NCI-H345 (cell line): ENCODE measurements at places on chromosomes 5 and 9.

- DNase-seq: no peak
Observed at GRCh38 chr5:57402761-57403160, 79.8 kb downstream of the ACTBL2 start.

- no peak for DNase-seq
Observed at GRCh38 chr5:132850066-132850465, 16.2 kb downstream of the GDF9 start.

- DNase-seq: no peak
Observed at GRCh38 chr9:15032860-15033259, 122.6 kb upstream of the FREM1 start.

GRCh38 chr5:94983861-94984535, 300.9 kb downstream of the MCTP1 start:
- DNase-seq: no peak

DNA sequence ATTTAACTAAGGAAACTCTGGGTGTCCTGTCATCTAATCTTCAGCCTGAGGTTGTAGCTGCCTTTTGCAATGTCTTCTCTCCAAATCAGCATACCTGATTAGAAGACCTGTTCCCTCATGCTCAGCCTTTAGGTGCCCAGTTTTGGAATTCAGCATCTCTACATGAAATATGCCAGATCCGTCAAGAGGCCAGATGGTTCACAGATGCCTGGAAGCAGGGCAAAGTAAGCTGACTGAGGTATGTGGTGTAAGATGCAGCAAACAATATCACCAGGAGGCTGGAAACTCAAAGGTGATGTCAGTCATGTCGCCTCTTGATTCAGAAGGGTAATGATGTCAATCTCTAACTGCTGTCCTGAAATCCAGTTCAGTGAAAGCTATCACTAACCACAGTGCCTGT, 324.4 kb downstream of the PRELID2 start:
- no peak for DNase-seq

DNA sequence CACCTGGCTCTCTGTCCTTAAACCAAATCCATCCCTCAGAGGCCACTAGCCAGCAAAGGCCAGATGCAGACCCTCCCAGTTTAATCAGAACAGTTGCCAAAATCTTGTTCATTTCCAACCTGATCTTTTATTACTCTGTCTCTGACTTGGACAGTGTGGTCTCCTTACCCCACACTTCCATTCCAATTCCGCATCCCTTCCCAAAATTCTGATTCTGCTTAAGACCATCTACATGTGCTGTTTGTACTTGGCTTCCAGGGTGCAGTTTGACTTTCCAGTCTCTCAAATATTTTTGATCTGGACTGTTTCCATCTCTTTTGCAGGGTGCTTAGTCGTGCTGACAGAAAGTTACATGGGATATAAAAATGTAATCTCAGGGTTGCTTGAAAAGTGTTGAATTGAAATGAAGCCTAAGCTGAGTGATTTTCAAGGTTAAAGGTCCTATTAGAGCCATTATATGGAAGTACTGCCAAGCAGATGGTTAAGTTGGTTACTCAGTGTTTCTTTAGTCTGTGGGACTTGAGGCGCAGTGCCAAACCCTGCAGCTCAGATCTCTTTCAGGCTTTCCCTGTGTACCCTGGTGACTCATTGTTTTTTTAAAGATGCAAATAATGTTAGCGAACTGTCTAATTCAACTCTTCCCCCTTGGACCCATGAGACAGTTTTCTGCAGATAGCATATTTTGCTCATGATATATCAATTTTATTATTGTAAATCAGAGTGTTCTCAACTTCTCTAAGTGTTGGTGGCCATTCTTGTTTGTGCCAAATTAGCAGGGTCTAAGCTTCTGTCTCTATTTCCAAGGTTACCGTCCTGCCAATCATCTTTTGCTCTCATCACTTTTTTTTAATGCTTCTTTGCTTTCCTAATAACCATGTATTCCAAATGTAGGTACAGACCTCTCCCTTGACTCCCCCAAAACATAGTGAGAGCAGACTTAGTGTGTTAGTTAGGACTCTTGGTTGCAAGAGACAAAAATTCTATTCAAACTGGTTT, 18.2 kb upstream of the DCP2 start:
- DNase-seq: no peak

DNA sequence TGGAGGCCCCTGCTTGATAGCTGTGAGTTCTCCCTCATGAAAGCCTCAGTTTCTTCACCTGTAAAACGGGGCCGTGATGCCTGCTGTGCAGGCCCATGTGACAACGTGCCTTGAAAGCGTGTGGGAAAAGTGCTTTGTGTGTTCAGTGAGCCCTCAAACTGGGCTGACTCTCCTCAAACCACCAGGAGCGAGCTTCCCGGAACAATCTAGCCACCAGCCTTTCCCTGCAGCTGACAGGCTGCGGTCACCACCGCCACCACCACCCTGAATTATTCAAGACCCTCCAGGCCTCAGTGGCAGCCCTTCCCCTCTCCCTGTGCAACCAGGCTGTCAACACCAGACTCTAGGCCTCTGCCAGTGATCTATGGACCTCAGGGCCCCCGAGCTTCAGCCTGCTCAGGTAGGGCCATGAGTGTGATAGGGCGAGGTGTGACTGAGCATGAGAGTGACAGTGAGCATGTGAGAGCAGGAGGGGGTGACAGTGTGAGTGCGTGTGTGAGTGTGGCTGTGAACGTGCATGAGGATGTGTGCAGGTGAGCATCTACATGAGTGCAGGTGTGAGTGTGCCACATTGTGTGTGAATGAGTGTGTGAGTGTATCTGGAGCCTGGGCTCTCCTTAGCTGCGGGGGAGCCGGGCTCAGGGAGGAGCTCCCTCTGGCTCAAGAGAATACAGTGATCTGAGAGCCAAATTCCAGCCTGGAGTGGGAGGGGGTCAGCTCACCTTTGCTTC, 53.3 kb upstream of the PSD2 start:
- DNase-seq: no peak

DNA sequence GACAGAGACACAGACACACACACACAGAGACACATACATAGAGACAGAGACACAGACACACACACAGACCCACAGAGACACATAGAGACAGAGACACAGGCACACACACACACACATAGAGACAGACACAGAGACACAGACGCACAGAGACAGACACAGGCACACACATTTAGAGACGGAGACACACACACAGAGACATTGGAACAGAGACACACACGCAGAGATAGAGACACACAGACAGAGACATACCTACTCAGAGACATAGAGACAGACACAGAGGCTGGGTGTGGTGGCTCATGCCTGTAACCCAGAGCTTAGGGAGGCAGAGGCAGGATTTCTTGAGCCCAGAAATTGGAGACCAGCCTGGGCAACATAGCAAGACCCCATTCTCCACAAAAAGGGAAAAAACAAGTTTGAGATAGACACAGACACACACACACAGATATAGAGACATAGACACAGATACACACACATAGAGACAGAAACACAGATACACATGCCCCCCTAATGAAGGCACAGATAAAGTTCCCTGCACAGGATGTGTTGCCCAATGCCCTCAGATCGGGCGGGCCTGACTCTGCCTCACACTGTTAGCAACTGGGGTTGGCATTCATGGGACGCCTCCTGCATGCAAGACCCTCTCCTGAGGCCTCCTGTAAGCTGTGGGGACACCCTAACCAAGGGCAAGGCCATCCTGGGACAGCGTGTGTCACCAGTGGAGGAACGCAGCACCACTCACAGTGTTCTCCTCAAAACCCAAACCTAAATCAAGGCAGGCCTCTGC, 3.3 kb upstream of the RALGDS start:
- DNase-seq: no peak

- DNase-seq: no peak
Observed at GRCh38 chr9:136808806-136809158, 1.0 kb downstream of the RABL6 start.

- no peak for DNase-seq
Observed at GRCh38 chr5:172758077-172758833, 12.7 kb downstream of the DUSP1 start.

- DNase-seq: no peak
Observed at GRCh38 chr9:134975253-134975652, 57.5 kb upstream of the FCN1 start.

DNA sequence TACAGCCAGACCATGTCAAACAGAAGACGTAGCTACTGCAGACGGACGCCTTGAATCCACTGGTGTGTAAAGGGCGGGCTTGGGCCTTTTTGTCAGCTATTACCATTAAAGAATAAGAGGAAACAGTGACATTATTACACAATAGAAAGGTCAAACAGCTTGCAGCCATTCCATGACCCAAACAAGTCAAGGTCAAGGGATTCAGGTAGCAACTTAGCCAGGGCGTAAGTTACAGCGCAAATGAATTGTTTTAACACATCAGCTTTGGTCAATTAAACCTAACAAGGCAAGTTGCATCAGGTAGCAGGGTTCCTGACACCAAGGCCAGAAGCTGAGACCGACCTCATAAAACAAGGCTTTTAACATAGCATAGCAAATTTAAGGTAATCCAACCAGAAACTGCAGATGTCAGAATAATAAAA, 15.3 kb downstream of the NFIB start:
- no peak for DNase-seq

DNA sequence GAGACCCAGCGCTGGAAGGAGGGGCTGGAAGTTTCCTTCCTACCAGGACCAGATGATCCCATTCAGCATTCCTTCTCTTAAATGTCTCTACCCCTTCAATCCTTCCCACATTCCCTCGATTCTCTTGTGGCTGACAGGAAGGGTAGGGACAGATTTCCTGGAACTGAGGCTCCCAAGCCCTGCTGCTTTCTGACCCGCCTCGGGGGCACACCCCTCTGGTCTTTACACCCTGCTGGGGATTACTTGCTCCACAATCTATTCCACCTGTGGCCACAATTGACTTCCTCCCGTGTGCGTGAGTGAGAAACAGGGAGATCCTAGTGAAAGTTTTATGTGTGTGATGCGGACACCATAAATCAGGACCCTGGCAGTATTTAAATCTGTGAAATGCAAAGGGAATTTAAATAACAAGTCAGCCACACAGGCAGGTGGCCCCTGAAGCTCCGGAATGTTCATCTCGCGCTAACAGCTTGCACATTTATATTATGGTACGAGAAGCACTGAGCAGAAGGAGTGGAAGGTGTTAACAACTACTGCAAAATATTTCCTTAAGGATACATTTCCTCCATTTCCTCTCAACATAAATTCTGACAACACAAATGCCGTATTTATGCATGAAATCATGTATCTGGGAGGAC, 237.5 kb downstream of the SLIT3 start:
- DNase-seq: no peak

DNA sequence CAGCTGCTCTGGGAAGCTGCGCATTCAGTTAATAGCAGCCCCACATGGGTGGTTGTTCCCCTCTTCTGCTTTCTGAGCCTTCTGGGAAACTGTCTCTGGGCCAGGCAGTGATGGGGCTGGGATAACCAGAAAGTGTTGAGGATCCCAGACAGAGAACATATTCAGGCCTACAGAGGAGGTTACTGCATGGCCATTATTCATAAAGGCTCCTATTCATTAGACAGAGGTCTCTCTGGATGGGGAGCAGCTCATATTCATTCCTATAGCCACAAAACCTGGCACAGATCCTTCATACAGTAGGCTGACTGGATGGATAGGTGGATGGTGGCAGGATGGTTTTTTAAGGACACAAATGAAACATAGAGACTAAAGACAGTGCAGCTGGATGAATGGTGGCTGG, 76.3 kb downstream of the HSPA4 start:
- no peak for DNase-seq

GRCh38 chr5:134638760-134639201, 6.2 kb upstream of the SAR1B start:
- DNase-seq: no peak

DNA sequence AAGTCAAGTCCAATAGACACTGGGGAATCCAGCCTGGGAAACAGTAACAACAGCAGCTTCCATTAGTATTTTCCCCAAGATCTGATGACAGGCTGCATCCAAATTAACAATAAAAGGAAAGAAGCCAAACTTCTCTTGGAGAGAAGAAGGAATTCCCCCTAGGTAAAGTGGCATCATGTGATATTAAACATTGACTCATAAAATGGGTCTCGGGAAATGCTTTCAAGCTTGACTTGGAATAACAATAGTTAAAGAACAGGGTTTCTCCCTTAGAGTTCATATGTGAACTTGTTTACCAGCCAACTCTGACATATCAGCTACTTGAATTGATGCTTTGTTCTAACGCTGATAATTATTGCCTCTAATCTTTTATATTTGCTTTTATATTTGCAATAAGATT, 45.4 kb downstream of the ENTREP1 start:
- no peak for DNase-seq
